Effector CD4-positive, alpha-beta T cell (primary cell): ENCODE measurements at places on chromosomes 5 and 9.

- DNase-seq = no peak
Measured at GRCh38 chr9:4333787-4334186, 33.9 kb upstream of the GLIS3 start.

DNA sequence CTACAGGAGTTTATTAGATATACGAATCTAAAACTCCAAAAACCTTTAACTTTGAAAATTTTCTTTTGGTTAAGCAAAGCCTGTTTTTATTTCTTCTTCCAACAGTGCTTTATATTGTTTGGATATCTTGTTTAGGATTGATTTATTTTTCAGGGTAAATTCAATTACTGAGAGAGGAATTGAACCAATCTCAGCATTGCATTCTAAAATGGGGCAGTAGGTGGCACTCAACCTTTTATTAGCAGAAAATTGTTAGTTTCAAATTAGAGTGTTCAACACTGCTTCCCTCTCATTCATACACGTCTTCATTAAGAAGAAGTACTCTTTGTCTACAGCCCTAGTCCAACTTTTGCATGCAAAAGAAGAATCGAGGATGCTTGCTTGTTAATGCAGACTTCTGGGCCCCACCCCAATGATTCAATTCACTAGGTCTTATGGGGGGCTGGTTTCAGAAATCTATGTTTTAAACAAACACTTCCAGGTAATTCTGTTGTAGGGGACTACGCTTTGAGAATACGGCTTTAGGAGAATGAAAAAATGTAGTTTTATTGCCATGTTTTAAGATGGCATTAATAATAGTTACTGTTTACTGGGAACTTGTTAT, 26.6 kb downstream of the MRPL22 start:
- no peak for DNase-seq

DNA sequence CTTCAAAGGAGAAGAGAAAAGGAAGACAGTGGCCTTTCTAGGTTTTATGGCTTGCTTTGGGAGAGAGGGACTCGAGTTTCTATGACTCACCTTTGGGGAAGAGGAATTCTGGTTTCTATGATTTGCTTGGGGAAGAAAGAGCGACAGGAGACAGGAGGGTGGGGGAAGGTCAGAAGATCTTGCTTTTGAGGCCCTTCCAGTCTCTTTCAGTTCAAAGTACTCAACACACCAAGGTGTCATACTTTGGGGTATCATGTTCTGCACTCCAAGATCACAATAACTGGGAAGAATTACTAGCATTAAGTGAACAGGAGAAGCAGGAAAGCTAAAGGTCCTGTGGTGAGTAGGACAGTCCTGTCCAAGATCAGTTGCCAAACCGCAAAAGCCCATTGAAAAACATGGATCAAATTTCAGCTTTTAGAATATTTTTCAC, 324.5 kb downstream of the ARHGEF28 start:
- no peak for DNase-seq

- DNase-seq = no peak
Measured at GRCh38 chr9:114478459-114478858, 26.8 kb downstream of the WHRN start.

DNA sequence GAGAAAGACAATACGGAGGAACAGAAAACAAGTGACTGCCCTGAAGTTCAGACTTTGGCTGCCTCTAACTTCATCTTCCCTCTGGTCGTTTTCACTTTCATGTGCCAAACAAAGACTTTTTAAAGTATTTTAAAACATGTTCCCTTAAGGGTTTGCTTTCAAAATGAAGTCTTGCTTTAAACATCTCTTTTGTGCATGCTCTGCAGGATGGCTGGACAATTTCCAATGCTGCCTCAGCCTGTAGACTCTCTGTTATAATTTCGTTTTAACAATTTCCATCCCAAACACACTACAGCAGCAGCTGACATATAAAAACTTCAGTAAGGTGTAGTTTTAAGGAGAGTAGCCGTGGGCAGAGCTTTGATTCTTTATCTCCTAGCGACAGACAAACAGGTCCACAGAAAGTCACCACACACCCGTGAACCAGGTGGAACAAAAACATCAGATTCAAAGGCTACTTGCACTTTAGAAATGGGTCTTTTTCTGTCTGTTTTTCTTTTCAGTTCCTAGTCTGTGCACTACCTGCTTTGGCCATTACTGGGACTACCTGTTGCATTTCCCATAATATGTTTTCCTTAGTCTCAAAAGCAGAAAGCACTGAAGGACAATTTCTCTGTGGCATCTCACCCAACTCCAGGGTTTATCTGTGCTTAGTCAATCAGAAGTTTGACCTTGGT, 308.9 kb downstream of the DTWD2 start:
- DNase-seq = no peak
